Progenitor cell of endocrine pancreas (in vitro differentiated cells): ENCODE measurements at places on chromosomes 1 and 21. TPM values are rescaled to one million over a fixed set of nuclear protein-coding genes. Genes with fewer than 3 reads are reported as not detected.

- peak; percentile 22 for DNase-seq
Observed at GRCh38 chr1:107277022-107277421, 136.2 kb downstream of the NTNG1 start.

- no peak for DNase-seq
Observed at GRCh38 chr1:210339500-210339899, 10.8 kb downstream of the HHAT start.

- DNase-seq, result no peak
Observed at GRCh38 chr1:54326543-54327385, 79.4 kb downstream of the SSBP3 start.

GRCh38 chr21:38965241-38965640 is 159.5 kb downstream of the ETS2 start:
- DNase-seq, result no peak

Gene CLCA1
- total RNA-seq, result not detected in 2 replicates

Gene CRYZ
- total RNA-seq, result 32.5 and 36.9 TPM in 2 replicates

- DNase-seq, result no peak
Observed at GRCh38 chr1:205619376-205619775, 12.4 kb downstream of the ELK4 start.

Gene CREB3L4
- total RNA-seq, result 36.6 and 41.7 TPM in 2 replicates

DNA sequence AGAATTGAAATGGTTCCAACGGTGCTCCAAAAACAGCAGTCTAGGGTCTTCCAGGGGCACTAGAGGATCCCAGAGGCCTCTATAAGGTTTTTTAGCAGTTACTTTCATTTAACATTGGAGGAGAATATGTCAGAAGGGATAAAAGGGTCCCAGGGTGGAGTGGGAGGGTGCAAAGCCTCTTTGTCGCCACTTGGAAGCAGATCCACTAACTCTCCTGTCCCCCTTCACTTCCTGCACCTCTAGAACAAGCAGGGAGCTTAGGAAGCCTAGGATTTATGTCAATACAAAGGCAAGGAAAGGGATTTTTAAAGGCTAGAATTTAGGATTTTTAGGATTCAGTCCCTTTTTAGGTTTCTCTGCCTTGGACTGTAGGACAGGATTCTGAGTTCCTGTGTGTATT is 8.3 kb downstream of the PCP4L1 start:
- no peak for DNase-seq

Gene C1orf87
- total RNA-seq, result not detected in 2 replicates

DNA sequence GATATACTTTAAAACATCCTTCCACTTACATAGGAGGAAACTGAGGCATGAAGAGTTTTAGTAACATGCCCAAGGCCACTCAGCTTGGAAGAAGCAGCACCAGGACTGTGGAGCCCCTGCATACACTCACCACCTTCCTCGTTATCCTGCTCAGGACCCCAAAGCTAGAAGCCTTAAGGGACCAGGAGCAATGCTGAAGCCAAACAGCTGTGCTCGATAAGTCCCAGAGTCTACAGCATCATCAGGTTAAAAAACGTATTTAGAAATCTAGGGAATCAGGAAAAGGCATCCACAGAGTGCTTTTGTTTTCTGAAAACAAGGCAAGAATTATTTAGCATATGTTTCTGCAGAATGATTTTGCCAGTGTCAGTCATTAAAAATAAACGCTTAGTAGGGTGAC is 301.7 kb upstream of the ESRRG start:
- no peak for DNase-seq
